Stimulated activated CD4-positive, alpha-beta T cell treated with anti-CD3 and anti-CD28 coated beads, Interleukin-12 subunit alpha, Interleukin-12 subunit beta, amount 100 ng/mL, for 48 hours (primary cell): ENCODE measurements at places on chromosomes 5 and 9.

GRCh38 chr9:126516936-126517832 is 96.5 kb upstream of the LMX1B start:
- peak; percentile 51 for DNase-seq

GRCh38 chr5:96941140-96941539 is 5.3 kb downstream of the LNPEP start:
- DNase-seq: no peak

DNA sequence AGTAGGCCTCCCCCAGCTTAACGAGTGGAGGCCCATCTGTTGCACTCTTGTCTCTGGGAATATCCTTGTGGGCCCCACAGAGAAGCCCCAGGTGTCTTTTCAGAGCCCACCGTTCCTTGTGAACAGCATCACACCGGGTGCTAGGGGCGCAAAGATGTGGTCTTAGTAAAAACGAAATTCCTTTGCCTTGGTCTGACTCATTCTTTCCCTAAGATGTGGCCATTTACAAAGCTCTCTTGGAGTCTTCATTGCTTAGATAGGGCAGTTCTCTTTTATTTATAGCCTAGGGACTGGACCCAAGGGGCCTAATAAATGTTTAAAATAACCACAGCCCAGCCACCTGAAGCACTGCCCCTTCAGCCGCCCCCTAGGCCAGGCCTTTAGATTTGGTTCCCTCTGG is 52.8 kb upstream of the RPL26L1 start:
- DNase-seq: no peak

GRCh38 chr9:34001298-34001697 is 47.4 kb downstream of the UBAP2 start:
- DNase-seq: no peak

GRCh38 chr9:28808042-28808441 is 1234.8 kb upstream of the C9orf72 start:
- no peak for DNase-seq

GRCh38 chr9:79667120-79667519 is 95.4 kb downstream of the TLE4 start:
- DNase-seq: no peak

DNA sequence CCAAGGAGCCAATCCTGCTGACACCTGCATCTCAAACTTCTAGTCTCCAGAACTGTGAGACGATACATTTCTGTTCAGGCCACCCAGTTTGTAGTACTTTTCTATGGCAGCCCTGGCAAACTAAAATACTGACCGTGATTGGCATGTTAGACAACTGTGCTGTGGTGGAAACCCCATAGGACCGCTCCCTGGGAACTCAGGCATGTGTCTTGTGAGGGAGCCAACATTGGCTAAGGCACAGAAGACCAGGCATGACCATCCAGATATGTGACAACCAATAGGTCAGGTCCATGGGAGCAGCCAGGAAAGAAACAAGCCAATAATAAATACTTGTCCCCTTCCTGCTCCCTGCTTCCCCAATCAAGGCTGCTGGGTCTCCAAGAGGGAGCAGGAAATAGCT is 101.4 kb upstream of the MPDZ start:
- no peak for DNase-seq

DNA sequence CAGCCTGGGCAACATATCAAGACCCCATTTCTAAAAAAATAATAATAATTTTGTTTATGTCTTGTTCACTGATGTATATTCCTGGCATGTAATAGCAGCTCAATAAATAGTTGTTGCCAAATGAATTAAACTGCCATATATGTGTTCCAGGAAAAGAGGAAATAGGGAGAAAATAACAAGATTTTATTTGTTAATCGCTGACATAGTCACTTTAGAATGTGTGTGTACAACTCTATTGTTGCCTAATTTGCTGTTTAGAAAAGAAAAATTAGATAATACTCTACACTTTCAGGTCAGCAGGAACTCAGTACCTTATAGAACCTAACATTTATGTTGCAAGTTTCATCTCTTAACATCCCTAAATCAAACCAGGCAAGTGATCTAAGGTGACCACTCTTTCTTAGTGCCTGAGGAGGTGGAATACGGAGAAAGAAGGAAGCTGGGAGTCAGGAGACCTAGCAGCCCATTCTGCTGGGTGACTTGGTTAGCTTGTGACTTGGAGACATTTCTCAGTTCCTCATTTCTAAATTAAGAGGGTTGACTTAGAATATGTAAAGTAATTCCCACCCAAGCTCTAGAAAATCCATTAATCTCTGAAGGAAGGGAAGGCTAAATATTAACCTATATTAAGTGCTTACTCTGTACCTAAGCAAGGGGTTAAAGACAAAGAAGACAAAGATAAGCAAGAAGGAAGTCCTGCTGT is 110.3 kb upstream of the IQGAP2 start:
- no peak for DNase-seq

DNA sequence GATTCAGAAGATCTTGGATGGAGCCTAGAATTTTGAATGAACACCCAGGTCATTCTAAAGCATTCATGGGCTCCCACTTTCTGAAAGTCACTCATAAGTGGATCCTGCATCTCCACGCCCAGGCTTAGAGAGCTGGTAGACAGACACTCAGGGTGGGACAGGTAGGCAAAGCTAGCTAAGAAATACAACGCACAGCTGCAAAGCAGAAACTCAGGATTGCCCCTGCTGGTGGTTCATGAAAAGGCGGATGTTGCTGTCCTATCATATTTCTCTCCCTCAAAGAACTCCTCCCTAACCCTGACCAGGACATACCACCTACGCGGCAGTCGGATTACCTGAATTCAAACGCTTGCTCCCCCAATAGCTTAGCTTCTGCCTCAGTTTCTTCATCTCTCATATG is 226.5 kb downstream of the GLIS3 start:
- no peak for DNase-seq

- DNase-seq: no peak
Measured at GRCh38 chr9:13948037-13948436, 365.9 kb downstream of the NFIB start.

GRCh38 chr5:107017616-107018015 is 653.1 kb downstream of the EFNA5 start:
- no peak for DNase-seq

DNA sequence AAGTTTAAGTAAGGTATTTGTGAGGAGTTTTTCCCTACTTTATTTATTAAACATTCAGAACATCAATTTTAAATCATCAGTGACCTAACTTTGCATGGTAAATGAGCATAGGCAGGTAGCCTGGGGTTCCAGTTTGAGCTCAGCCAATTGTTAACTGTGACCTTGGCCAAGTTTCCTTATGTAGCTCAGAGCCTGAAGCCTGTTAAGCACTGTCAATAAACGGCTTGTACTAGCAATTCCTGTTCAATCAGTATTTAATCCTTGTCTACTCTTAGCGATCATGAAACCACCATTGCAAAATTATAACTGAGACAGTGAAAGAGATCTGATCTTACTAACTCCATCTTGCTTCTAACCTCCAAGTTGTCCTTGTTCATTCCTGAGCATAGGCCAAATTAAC is 4.7 kb upstream of the SOWAHA start:
- DNase-seq: no peak

DNA sequence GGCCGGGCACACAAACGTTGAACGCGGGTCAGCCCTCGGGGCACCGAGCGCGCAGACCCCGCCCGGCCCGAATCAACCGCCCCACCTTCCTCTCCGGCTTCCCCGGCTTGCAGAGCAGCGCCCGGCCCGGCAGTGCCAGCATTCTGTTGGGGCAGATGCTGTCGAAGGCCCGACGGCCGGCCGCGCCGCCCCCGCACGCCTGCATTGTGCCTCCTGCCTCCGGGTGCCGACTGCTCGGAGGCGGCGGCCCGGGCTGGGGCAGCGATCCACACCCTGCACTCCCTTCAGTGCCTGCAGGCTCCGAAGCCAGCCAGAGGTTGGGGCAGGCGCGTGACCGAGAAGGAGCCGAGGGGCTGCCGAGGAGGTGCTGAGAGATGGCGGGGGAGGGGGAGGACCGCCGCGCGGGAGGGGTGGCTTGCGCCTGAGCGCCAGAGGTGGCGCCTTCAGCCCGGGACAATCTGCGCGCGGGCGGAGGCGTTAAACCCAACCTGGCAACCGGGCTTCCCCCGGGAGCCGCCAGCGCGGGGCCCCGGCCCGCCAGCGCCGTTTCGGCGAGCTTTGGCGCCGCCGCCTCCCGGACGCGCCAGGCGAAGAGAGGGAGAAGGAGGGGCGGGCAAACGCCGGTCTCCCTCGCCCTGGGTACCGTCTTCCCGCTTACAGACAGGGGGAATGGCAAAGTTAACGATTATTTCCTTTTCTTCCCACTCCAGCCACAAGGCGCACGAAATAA is at the start of gene MCIDAS:
Gene MCIDAS, minus strand, starts transcription at position 382 of the 730 bp plus-strand sequence. Its CDS starts 177 bp downstream, at position 205.
- DNase-seq: peak; percentile 56

- peak; percentile 40 for DNase-seq
Measured at GRCh38 chr9:133619791-133620190, 10.6 kb upstream of the FAM163B start.

DNA sequence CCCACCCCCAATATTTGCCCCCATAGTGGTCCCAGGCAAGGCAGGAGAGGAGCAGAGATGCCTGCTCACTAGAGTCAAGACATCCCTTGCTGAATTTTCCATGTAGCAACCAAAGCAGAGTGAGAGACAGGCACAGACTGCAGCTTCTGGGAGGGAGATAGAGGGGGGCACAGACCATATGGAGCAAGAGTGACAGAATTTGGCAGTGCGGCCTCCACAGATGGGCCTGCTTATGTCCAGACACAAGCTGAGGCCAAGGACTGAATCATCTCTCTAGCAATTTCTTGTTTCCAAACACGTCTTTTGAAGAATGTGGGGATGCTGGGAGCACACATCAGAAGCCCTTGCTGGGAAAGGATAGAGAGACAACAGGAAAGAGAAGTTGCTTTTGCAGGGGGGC is 53.0 kb upstream of the ALDH1B1 start:
- no peak for DNase-seq

DNA sequence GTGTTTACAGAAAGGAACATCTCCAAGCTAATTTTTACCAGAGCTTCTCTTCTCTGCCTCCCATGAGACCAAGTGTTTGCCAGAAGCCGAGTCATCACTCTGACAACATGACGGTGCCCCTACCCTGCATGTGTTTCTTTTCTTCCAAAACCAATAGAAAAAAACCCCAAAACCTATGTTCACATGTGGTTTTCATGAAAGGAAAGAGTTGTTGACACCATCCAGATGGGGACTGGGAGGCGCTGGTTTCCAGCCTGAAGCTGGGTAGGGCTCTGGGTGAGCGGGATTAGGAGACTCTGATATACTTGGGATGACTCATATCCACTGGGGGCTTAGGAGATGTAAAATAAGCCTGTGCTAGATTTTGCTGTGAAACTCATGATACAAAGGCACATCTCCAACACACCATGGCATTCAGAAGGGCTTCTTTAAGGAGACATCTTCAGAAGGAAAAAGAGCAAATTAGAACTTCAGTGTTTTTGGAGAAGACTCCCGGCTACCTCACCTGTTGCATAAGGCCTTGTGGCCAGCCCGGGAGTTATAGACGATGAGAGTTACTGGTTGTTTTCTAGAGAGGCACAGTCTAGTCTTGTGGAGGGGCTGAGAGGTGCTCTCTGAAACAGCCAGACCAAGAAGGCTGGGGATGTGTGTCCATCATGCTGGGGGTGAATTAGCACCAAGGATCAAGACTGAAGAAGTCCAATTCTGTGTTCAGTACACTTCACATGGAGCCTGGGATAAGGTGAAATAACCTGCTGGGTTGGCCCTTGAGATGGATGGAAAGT is 108.9 kb upstream of the LHFPL2 start:
- no peak for DNase-seq

DNA sequence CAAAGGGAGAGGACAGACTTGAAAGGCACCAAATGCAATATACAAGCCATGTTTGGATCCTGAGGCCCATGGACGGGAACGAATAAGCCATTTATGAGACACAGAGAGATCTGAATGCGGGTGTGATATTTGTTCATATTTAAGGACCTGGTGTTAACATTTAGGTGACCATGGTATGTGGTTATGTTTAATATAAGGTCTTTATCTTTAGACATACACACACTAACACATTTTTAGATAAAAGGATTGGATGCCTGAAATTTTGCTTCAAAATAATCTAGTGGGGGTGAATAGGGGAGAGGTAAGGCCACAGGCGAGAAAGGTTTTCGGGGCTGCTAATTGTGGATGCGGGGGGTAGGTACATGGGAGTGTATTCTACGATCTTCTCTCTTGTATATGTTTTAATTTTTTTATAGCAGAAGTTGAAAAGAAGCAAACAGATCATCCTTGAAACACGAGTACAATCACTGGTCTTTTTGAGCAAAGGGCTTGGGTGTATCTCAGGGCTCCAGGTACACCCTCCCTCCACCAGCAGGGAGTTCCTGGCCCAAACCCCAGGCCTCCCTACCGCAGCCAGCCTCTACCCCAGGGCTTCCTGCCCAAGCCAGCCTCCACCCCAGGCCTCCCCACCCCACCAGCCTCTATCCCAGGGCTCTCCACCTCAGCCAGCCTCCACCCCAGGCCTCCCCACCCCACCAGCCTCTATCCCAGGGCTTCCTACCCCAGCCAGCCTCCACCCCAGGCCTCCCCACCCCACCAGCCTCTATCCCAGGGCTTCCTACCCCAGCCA is 12.2 kb downstream of the AKNA start:
- no peak for DNase-seq

DNA sequence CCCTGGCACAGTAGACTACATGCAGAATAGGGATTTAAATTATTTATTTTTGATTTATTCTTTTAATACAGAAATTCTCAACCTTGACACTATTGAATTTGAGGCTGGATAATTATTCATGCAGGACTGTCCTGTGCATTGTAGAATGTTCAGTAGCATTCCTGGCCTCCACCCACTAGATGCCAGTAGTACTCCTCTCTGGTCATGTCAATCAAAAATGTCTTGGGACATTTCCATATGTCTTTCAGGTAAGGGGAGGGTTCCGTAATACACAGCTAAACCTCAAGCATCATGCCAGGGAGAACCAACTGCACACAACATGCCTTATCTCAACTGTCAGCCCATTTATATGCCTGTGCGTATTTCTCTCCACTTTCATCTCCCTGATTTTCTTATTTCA is 231.8 kb downstream of the BRINP1 start:
- no peak for DNase-seq

GRCh38 chr5:61334868-61335615 is 3.0 kb downstream of the ZSWIM6 start:
- no peak for DNase-seq

DNA sequence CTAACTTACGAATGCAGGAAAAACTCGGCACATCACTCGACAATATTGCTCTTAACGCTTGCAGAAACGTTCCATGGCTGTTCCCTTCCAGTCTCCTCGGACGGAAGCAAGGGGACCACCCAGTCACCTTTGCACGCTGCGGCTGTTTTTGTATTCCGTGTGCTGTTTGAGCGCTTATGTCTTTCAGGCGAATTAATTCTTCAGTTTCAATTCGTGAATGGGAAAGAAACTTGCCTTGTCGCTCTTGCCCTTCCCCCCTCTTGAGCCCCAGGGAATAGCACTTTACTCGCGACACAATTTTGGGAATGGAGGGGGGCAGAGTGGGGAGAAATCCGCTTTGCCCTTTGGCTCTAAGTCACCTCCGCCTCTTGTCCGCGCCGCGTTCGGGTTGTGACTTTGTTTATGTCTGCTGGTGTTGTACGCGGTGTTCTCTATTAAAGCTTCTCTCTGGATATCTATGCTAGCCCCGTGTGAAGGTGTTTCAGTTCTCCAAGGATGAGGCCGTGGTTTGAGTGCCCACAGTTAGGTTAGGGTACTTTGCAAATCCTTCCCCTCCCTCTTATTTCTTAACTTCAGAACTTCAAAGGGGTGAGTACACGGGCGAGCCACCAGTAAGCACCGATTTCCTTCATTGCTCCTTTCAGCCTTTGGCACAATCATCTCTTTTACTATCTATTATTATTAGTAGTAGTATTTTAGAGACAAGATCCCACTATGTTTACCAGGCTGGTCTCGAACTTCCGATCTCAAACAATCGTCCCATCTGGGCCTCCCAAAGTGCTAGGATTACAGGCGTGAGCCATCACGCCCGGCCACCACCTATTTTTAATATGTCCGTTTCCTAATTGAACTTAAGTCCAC is 2.7 kb downstream of the FOXB2 start:
- no peak for DNase-seq
